ENCODE measurements at places on chromosomes 4 and X.

- no peak for DNase-seq
Measured at GRCh38 chr4:1793496-1793840, 375 bp downstream of the FGFR3 start.

GRCh38 chrX:70398899-70399298 lies 24.2 kb upstream of the GDPD2 start:
- DNase-seq, result peak; percentile 6

- no peak for DNase-seq
Measured at GRCh38 chr4:182235021-182235795, 8.0 kb upstream of the TENM3 start.

DNA sequence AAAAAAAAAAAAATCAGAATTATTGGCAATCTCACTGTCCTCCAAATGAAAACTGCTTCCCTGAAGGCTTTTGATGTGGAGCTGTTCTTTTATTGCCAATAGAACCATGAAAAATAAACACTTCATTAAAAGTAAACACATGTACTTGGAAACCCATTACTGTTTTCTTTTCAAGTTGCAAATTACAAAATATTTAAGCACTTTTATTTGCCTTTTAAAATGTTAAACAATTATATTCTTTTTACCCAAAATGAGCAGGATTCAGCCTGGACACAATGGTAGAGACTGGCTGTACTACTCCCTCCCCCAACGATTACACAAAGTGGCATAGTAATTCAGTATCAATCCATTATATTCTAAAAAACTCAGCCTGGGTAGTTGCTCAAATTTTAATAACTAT lies 60.9 kb downstream of the SH2D1A start:
- DNase-seq, result no peak

GRCh38 chr4:177117256-177117655 lies 192.4 kb upstream of the NEIL3 start:
- DNase-seq, result no peak

- DNase-seq, result no peak
Measured at GRCh38 chr4:8850830-8851188, 20.8 kb downstream of the HMX1 start.

GRCh38 chr4:99002279-99002678 lies 6.8 kb downstream of the METAP1 start:
- no peak for DNase-seq

DNA sequence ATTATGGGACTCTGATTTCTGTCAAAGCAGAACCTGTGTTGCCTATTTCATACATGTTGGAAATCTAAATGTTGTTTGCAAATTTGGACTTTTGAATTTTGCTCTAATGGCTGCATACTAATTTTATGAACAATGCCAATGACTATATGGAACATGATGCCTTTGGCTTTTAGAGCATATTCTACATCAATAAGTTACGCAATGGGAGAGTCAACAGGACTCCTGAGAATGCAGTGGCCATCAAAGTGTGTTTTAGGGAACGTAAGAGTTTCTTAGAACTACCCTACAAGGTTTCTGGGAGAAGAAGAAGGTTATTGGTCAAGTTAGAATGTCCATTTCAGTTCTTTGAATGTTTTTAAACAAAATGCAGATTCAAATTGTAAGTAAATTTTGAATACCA lies 76.1 kb downstream of the SLIT2 start:
- no peak for DNase-seq

GRCh38 chr4:53622739-53623151 lies 31.5 kb upstream of the LNX1 start:
- no peak for DNase-seq

- no peak for DNase-seq
Measured at GRCh38 chr4:65724973-65725372, 54.7 kb upstream of the EPHA5 start.

DNA sequence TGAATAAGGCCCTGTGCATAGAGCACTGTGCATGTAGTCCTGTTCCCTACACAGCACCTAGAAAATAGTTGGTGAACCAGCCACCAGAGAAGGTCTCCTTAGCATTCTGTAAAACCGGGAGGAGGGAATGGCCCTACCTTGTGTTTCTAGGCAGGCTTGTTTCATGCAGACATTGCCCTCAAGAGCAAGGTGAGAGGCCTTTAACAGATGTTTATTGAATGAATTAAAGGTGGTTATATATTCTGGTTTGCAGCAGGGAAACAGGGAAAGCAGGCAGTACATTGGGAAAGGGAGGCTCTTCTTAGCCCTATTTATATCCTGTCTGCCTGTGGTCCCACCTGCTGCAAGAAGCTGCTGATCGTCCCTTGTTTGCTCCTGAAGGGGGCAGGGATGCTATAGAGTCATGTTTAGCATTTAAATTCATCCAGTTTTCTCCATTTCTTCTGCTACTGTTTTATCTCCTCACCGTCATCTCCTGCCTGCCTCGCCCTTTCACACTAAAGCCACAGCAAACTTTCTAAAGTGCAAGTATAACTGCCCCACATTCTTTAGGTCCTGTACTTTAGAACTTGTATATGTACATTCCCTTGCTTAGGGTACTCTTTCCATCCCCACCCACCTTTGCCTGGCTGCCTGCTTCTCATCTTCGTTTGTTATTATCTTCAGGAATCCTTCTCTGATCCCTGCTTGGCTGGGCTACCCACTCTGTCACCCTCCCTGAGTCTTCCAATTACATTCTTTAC lies 60.3 kb downstream of the EGF start:
- no peak for DNase-seq

DNA sequence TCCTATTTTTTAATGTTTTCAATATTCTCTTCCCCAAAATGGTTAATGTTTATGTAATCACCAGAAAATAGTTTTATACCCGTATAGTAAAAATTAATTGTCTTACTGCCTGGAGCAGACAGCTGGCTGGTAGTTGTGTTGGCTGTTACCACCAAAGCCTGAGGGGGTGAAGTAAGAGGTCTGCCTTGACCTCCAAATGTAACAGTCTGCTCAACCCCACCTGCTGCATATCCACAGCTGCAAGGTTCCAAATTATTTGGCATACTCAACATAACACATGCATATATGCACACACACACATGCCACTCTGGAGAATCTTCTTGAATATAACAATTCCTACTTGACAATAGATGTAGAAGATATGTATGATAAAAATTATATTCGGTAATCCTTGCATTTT lies 624.3 kb downstream of the ADGRL3 start:
- no peak for DNase-seq

- no peak for DNase-seq
Measured at GRCh38 chr4:20831746-20832145, 131.5 kb downstream of the PACRGL start.

DNA sequence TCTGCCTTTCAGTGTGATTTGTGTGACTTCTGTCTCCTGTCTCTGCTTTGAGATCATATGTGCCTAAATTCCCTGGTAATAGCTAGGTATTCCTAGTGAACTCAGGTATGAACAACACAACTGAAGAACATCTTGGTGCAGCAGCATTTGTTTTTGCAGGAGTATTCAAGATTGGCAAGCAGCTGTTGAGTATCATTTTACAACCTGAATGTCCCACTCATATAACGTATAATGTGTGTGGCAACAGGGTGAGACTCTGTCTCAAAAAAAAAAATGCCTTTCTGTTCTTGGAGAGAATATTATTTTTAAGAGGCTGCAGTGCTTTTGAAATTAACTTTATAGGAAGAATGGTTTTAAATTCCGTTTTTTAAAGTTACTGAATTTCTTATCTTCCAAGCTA lies 7.7 kb downstream of the LSM6 start:
- no peak for DNase-seq

- DNase-seq, result no peak
Measured at GRCh38 chr4:30413915-30414314, 306.3 kb upstream of the PCDH7 start.

DNA sequence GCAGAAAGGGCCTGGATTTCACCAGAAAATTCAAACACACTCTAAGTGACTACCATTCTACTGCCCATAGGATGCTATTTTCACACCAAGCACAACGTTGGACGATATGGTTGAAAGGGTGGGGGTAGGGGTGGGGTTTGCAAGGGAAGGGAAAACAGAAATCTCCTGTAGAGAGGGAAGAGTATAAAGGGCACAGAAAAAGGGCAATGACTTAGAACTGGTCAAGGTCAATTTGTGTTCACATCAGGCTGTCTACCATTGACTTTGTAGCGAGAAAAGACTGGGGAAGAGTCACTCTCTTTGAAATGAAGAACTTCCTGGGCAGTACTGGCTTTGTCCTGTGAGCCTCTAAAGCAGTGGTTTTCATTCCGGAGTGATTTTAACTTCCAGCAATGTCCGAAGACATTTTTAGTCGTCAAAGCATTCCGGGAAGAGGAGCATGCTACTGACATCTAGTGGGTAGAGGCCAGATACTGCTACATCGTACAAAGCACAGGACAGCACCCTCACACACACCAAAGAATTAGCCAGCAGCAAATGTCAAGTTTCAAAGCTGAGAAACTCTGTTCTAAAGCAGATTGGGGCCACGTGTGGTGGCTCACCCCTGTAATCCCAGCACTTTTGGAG lies 48.4 kb upstream of the SLC7A3 start:
- DNase-seq, result no peak

DNA sequence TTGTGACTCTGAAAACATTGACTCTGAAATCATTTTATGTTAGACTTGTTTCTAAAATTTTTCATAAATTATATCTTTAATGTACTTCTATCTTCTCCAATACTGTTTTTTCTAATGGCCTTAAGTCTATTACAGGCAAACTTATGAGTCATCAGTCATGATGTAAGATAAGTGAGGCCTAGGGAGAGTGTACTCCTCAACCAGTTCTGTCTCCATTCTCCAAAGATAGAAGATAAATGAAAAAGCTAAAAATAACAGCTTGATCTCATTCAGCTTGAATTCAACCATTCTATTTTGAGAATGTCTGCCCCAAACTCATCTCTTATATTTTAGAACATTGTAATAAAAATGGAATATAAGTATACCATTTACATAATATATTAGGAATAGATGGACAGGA lies 34.5 kb downstream of the STBD1 start:
- DNase-seq, result no peak

- DNase-seq, result no peak
Measured at GRCh38 chr4:174230680-174231079, 52.8 kb downstream of the FBXO8 start.

DNA sequence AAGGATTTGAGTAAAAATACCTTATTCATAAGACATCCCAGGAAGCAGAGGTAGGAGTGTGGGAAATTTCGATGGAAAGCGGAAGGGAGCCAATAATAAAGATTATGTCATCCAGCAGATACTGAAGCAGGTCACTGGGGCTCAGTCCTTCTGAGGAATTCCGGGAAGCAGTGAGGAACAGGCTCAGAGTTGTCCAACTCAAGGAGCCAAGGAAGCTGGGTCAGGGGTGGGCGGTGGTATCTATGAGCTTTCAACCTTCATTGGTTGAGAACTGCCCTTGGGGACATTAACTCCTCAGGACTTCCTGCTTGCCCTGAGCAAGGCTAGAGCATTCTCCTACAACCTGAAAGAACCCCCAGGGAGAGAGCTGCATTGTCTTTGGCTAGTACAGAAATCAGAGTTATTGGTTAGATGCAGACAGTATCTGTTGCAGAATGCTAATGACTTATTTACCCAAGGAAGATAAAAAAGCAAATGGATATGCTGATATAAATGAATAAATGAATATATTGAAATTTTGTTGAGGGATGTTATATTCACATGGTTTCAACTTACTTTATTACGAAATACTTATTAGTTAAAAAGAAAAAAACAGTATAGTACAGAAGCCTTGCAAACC lies 68.2 kb downstream of the DMP1 start:
- DNase-seq, result no peak

- DNase-seq, result no peak
Measured at GRCh38 chr4:4985844-4986243, 33.4 kb downstream of the CYTL1 start.

- DNase-seq, result no peak
Measured at GRCh38 chr4:11165052-11165451, 263.6 kb downstream of the HS3ST1 start.

GRCh38 chr4:37978248-37978924 lies 18.2 kb downstream of the PTTG2 start:
- no peak for DNase-seq

DNA sequence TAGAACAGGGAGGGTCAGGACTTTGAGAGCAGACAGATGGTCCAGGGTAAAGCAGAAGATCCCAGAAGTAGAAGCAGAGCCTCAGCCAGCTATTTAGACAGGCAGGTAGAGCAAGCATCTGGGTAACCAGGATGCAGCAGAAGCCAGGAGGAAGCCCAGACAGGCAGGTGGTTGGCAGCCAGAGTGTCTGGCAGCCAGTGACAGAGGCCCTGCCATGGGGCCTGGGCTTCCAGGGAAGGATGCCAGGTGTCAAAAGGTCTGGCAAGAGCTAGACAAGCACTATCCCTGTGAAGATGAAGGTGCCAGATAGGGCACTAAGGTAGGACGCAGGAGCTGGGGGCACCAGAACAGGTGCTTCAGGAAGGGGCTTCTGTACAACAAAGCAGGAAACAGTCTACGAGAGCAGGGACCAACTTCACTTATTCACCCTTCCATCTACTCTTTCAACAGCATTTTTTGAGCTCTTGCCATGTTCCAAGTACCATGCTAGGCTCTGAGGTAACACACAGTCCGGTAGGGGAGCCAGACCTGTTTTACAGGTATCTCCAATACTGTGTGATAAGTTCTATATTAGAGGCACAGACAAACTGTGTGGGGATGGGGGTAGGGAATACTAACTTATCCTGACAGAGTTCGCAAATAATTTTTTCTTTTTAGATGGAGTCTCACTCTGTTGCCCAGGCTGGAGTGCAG lies 38.1 kb upstream of the GJB1 start:
- no peak for DNase-seq

- no peak for DNase-seq
Measured at GRCh38 chrX:134202561-134202960, 34.4 kb upstream of the CCDC160 start.

DNA sequence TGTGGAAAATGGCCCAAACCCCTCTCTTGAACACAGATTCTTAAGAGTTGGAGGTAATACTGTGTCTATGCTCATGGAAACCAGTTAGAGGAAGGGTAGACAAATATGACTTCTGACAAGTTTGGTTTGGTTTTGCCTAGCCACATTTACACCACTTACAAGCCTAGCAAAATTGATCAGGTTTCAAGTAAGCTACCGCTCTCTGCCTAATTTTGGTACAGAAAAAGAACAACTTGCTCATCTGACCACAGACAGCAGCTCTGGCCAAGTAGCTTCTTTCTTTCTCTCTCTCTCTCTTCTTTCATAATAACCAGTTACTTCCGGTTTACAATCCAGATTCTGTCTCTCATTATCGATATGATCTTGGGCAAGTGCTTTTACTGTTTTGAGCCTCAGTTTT lies 260.0 kb downstream of the GLUD2 start:
- DNase-seq, result no peak

GRCh38 chrX:19177721-19178120 lies 55.5 kb upstream of the ADGRG2 start:
- DNase-seq, result no peak

GRCh38 chrX:39409246-39409917 lies 608.1 kb downstream of the MID1IP1 start:
- no peak for DNase-seq

- peak; percentile 60 for DNase-seq
Measured at GRCh38 chr4:98627531-98628257, 30.7 kb downstream of the TSPAN5 start.

GRCh38 chr4:62070291-62070852 lies 870.2 kb downstream of the ADGRL3 start:
- no peak for DNase-seq

- DNase-seq, result no peak
Measured at GRCh38 chrX:21503593-21503992, 129.4 kb downstream of the CNKSR2 start.

All from dermis microvascular lymphatic vessel endothelial cell (primary cell).